ENCODE measurements at places on chromosomes 13 and 19.
A peak's percentile ranks its signal among the peaks of the same experiment; 100 is the strongest.

GRCh38 chr19:50050406-50051227, 24.8 kb downstream of the ZNF473 start:
- DNase-seq, result peak; percentile 81

DNA sequence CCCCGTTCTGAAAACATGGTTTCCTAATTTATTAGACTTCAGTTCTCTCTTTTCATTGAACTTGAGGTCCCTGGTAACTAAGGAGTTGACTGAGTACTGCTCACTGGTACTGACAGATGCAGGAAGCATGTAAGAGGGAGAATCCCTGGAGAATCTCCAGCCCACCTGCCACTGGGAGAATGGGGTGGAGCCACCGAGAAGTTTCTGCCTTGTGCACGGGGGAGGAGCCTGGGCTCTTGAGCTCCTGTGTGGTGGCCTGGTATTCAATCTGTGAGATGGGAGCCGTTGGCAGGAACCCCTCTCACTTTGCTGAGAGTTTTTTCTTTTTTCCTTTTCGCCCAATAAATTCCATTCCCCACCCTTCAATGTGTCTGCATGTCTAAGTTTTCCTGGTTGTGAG, 13.2 kb upstream of the AKAP11 start:
- DNase-seq, result no peak

- no peak for DNase-seq
These were observed 27.6 kb downstream of the ARL11 start for GRCh38 chr13:49655906-49656305.

DNA sequence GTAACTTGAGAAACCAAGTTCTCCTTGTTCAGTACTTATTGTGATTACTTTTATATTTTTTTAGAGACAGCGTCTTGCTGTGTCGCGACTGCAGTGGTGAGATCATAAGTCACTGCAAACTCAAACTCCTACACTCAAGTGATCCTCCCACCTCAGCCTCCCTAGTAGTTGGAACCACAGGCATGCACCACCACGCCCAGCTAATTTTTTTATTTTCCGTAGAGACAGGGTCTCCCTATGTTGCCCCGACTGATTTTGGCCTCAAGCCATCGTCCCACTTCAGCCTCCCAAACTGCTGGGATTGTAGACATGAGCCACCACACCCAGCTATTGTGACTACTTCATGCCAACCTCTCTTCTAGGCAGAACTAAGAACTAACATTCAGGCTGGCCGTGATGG, 8.3 kb downstream of the C19orf53 start:
- no peak for DNase-seq

- DNase-seq, result no peak
These were observed 78.0 kb downstream of the ATP11A start for GRCh38 chr13:112767506-112768471.

GRCh38 chr19:11587975-11588631, 9.2 kb upstream of the ZNF627 start:
- no peak for DNase-seq

All from heart left ventricle (tissue), 16 donors.